Stimulated activated CD4-positive, alpha-beta T cell treated with anti-CD3 and anti-CD28 coated beads, Interleukin-12 subunit alpha, Interleukin-12 subunit beta, amount 100 ng/mL, for 48 hours (primary cell): ENCODE measurements at places on chromosomes 6 and 20.
A peak's percentile ranks its signal among the peaks of the same experiment; 100 is the strongest.

DNA sequence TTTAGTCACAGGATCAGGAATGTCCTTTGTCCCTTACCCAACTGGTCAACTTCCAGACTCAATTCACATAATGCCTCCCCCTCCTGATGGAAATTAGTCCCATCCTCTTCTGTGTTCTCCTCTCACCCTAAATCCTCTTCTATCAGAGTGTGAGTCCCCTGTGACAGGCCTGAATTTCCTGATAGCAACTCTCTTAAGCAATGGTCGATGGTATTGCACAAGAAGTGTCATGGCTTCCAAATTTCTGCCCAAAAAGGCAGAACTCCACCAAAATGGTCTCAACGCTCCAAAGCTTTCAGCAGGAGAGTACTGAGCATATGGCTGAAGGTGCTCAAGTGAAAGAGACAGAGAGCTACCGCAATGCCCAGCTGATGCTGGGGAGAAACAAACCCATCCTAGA lies 2.4 kb downstream of the PREP start:
- DNase-seq = no peak

DNA sequence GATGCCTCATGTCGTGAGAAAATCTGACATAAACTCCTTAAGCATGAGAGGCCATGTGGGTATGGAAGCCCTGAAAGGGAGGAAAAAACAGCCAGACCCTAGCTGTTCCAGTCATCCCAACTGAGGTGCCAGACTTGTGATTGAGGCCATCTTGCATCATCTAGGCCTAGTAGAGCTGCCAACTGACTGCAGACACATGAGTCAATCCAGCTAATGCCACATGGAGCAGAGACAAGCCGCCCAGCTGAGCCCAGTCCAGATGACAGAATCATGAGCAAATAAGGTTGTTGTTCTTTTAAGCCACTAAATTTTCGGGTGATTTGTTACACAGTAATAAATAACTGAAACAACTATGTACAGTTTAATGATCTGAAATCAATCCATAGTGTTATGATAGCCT lies 680.9 kb downstream of the MAFB start:
- no peak for DNase-seq

DNA sequence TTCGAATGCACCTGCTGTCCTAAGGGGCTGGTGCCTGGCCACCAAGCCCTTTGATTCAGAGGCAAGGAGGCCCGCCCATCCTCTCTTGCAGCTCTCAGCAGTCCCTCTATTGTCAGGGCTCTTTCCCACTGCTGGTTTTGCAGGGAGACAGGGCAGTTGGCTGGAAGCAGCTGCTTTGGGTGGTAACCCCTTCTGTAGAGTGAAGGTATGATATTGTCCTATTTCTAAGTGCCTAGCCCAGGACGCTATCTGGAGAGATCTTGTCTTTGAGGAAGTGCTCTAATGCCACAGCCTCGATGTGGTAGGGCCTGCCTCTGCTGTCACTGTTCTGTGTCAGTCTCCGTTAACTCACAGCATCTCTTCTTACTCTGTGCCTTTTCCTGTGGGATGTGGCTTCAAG lies 5.6 kb downstream of the PLCG1 start:
- DNase-seq = no peak

DNA sequence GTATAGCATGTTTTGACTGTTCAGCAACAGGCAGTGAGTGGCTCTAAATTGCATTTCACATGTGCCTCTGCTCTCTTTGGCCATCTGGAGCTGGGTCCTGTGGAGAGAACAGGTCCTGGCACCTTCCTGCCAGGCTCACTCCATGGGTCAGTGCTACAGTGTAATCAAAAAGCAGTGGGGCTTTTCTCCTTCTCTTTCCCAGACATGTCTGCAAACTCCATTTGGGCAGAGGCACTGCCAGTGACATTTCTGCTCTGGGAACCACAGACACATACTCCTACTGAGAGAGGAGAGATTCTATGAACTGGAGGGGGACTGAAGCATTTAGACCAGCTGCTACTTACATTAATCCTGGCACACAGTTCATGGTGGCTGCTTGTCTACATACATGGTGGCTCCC lies 68.3 kb upstream of the TRAF3IP2 start:
- DNase-seq = no peak

- no peak for DNase-seq
Measured at GRCh38 chr6:116438590-116439448, 22.4 kb upstream of the CALHM6 start.

DNA sequence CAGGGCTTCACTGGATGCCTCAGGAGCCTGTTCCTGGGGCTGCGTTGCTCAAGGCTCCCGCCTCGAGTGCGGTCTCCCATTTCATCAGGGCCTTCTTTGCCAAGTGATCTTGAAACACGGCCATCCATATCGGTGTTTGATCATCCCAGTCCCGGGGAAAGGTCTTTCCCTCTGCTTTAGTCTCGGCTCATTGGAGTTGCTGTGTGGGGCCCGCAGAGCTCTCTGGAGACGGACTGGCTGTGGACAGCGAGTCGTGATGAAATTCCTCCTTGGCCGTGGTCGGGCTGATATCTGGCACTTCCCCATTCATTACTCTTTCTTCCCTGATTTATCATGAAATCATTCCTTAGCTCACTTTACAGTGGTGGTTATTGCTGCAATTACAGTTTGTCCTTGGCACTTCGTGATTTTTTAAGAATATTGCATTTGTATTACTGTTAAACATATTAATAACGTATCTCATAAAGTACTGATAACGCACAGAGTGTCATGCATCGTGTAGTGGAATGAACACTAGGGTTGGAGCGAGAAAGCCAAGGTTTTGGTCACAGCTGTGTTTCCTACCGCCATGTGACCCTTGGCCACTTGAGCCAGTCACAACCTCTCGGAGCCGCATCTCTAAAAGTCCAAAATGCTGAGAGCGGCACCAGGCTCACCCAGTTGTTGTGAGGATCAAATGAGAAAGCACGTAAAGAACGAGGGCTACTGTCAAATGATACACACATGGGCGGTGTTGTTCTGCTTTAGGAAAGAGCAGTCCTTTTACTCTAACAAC lies 71.8 kb downstream of the MTHFD1L start:
- DNase-seq = no peak

DNA sequence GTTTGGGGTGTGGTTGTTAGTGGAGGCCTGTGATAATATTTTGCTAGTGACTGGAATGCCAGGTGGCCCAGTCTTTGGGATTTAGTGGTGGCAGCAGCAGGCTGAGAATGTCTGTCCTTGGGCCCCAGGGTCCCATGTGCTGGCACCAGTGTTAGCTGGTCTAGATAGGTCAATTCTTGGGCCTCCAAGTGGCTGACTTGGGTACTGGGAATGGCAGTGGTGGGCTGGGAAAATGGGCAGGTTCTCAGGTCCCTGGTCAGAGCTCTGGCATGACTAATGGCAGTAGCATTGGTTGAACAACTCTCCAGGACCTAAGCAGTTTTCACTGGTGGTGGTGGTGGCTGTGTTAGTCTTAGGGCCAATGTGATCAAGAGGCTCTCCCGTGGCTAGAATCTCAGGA lies 50.3 kb downstream of the OLIG3 start:
- no peak for DNase-seq

GRCh38 chr20:53828682-53829254 lies 235.1 kb upstream of the ZNF217 start:
- DNase-seq = no peak

GRCh38 chr6:153553627-153554026 lies 422.5 kb upstream of the RGS17 start:
- no peak for DNase-seq

GRCh38 chr6:1892716-1893115 lies 283.0 kb downstream of the FOXC1 start:
- no peak for DNase-seq

DNA sequence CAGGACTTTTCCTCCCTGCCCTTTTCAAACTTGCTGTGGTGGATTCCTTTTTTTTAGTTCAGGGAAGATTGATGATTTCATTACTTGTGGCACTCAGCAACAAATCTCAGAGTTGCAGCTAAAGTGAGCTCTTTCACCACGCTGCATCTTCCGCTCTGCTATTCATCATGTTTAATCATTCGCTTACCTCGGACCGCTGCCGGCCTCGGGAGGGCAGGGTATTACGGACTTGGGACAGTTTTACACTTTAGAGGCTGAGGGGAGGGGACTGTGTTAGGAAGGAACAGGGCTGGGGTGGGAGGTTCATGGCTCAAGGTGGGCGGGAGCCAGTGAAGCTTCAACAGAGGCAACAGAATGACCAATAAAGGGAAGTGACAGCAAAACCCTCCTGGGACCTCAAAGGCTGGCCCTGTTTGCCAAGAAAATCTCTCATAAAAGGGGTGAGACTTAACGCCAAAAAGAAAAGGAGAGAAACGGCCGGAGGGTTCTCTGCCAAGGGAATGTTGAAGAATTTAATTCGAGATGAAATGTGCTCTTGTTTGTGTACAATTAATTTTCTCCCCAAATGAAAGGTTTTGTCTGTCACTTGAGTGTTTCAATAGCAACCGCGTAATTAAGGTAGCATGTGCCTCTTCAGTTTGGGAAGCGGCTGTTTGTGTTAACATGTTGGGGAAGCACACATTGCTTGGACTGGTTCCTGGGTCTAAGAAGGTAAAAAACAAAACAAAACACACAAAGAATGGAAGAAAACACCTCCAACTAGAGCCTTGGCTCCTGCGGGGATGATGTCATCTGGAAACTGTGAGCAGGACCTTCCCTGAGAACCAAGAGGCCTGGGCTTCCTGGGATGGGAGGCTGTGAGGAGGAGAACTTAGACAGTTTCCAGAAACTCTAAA lies 72.5 kb upstream of the SULF2 start:
- no peak for DNase-seq

DNA sequence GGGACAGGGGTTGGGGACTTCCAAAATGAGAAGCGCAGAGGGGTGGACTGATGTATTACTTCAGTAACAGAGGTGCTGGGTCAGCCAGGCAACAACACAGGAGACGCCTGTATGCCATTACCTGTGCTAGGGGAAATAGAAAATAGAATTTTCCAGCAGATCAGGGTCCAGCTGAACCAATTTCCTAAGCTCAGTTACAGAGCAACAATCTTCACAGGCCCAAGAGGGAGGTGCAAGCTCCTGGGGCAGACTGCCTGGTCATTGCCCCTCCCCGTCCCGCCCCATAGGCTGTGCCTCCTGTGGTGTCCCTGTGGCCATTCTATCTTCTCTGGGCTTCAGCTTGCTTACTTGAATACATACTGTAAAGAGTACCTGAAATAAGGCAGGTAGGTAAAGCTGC lies 3.7 kb downstream of the KCNK5 start:
- no peak for DNase-seq

DNA sequence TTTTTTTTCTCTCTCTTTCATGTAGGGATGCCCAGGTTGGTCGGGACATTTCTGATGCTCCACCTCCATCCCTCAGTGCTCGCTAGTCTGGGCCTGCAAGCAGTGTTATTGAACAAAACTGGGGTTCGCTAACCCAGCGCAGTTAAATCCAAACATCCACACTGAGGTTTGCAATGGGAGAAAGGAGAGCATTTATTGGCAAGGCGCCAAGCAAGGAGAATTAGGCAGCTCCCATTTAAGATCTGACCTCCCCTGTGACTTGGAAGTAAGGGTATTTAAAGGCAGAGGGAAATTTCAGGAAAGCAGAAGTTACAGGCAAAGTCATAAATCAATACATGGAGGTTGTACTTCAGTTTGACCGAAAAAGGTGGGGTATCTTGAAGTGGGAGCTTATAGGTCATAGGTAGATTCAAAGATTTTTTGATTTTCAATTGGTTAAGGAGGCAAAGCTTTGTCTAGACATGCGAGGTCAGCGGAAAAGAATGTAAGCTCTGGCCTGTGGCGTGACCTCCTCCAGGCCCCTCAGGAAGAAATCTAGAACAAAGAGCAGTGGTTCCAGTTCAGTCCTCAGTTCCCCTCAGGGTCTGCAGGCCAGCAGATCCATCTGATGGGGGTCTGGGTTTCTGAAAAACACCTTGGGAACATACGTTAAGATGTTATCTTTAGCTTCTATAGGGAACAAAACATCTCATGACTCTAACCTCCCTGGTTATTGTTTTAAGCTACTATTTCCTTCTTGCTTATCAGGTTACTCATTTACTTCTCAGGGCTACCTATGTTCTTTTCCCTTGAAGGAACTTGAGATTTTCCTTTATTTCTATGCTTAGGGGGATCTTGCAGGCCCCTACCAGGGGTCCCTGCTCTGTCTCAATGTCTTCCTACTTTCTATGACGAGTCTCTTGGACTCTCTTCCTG lies 66.0 kb upstream of the KIF16B start:
- no peak for DNase-seq

DNA sequence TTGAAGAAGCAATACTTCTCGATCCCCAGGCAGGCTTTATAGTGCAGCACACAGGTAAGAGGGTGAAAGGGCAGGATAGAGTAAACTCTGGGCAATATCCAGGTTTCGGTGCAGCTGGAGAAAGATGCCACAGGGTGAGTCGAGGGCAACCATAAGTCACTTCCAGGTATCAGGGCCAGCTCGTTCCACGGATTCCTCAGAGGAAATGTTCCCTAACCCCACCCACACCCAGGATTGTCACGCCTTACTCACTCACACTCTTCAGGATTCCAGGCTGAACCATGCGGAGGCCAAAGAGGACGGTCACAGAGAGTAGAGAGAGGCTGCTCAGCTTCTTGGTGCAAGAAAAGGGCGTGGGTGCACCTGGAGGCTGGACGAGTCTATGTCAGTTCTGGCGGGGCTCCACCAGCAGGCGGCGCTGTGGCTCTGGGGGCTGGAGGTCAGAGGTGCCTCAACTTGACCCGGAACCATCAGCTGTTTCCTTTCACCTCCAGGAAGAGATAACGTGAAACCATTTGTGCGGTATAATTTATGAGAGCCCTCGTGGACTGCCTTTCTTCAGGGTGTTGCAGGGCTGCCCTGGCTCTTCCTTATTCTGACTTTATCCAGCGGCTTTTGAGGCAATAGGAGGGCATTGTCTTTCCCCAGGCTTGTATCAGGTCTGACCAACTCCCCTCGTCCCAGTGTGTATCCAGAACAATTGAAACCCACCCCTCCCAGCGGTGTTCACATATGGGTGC lies 14.5 kb upstream of the WFDC12 start:
- DNase-seq = peak; percentile 70

- no peak for DNase-seq
Measured at GRCh38 chr6:322259-322930, 30.1 kb downstream of the DUSP22 start.

- no peak for DNase-seq
Measured at GRCh38 chr20:36871640-36872570, 4.0 kb upstream of the TLDC2 start.
